CD8-positive, alpha-beta memory T cell (primary cell): ENCODE measurements at places on chromosomes 11 and 22. TPM values are rescaled to one million over a fixed set of nuclear protein-coding genes. Genes with fewer than 3 reads are reported as not detected.
A peak's percentile ranks its signal among the peaks of the same experiment; 100 is the strongest.

DNA sequence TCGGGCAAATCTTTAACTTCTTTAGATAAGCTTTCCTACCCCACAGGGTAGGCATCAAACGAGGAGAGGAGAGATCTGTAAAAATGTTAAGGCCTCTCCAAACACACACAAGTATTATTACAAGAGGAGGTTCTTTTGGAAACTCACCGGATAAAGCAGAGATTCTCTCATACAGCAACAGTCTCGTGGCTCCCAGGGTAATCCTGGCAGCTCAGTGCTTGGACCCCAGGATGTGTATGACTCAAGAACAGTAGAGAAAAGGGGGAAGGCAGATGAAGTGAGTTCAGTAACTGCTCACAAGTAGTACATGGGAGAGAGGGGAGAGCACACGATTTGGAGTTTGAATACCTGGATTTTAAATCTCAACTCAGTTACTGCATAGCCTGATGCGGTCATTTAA is 120.9 kb downstream of the FEZ1 start:
- H3K4me1 ChIP-seq = no peaks in the 10 kb centered on the region
- H3K36me3 ChIP-seq = no peaks in the 10 kb centered on the region
- no peaks in the 10 kb centered on the region for H3K27me3 ChIP-seq
- no peak overlapping the region for H3K27ac ChIP-seq

- no peaks in the 10 kb centered on the region for H3K27me3 ChIP-seq
- no peak overlapping the region for H3K27ac ChIP-seq
- no peak overlapping the region for H3K4me3 ChIP-seq
- H3K4me1 ChIP-seq = no peaks in the 10 kb centered on the region
These were observed 65.9 kb downstream of the C11orf58 start for GRCh38 chr11:16804104-16804947.

DNA sequence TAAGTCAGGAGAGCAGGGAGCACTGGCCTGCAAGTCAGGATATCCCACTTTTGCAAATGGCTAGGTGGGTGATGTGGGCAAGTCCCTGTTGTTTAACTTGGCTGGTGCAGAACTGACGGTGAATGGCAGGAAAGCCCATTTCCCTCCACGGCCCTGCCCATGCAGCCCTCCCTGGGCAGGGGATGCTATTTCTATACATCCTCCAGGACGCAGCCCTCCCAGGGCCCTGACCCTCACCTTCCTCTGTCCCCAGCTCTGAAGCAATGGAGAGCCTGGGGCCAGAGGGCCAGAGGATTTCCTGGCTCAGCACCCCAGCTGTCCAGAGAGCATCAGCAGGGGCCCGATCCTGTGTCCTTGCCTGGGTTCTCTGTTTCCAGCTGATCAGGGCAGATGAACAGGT is 91.3 kb downstream of the TSPAN18 start:
- no peak overlapping the region for H3K27ac ChIP-seq
- no peaks in the 10 kb centered on the region for H3K36me3 ChIP-seq
- no peak for DNase-seq
- H3K27me3 ChIP-seq = no peaks in the 10 kb centered on the region

DNA sequence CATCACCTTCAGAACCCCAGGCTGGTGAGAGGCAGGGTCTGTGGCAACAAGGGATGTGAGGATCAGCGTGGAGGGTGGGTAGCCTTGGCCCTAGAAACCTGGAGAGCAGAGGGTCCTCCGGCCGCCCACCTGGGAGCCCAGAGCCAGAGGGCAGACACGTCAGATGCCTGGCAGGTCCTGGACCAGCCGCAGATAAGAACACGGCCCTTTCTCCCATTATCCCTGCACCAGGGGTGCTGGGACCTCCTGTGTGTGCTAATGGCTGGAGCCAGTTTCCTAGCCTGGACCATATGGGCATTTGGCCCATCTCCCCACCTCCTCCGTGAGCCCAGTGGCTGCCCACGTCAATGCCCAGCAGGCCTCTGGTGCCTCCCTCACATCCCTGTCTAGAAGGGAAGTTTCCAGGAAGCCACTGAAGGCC is 88.4 kb downstream of the MORC2 start:
- no peaks in the 10 kb centered on the region for H3K4me1 ChIP-seq
- no peak for DNase-seq
- no peak overlapping the region for H3K4me3 ChIP-seq
- no peaks in the 10 kb centered on the region for H3K36me3 ChIP-seq
- H3K27me3 ChIP-seq = no peaks in the 10 kb centered on the region

DNA sequence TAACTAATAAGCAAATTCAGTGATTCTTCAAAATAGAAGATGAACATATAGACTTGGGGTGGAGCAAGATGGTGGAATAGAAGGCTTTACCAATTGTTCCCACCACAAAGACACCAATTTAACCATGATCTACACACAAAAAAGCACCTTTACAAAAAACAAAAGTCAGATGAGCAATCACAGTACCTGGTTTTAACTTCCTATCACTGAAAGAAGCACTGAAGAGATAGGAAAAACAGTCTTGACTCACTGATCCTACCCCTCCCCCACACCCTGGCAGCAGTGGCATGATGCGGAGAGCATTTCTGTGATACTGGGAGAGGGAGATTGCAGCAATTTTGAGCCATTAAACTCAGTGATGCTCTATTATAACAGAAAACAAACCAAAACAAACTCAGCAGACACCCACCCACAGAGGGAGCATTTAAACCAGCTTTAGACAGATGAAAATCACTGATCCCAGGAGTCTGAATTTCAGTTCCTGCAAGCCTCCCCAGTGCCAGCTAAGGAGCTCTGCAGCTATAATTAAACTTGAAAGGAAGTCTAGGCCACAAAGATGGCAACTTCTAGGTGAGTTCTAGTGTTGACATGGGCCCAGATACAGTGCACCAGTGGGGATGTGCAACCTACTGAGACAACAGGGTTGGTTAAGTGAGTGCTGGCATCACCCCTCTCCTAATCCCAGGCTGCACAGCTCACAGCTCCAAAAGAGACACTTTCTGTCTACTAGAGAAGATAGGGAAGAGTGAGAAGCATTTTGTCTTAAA is 161.8 kb upstream of the GRIA4 start:
- H3K36me3 ChIP-seq = no peaks in the 10 kb centered on the region
- no peak for DNase-seq
- no peak overlapping the region for H3K4me3 ChIP-seq
- H3K27me3 ChIP-seq = no peaks in the 10 kb centered on the region
- H3K4me1 ChIP-seq = no peaks in the 10 kb centered on the region

DNA sequence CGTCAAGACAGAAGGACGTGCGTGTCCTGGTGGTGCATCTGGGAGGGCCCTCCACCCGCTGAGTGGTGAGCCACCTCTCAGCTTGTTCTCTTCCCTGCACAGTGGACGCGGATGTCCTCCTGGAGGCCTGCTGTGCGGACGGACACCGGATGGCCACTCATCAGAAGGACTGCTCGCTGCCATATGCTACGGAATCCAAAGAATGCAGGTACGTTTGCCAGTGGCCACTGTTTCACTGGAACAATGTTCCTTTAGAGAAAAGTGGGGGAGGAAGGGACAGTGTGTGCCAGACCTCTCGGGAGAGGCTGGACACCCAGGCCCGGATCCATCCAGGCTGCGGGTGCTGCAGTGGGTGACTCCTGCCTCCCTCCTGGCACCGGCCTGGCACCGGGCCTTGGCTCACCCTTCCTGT is 15.9 kb downstream of the FBLN1 start:
- H3K4me1 ChIP-seq = no peaks in the 10 kb centered on the region
- no peaks in the 10 kb centered on the region for H3K27me3 ChIP-seq
- no peak for DNase-seq
- no peak overlapping the region for H3K4me3 ChIP-seq
- no peaks in the 10 kb centered on the region for H3K36me3 ChIP-seq
- no peak overlapping the region for H3K27ac ChIP-seq

DNA sequence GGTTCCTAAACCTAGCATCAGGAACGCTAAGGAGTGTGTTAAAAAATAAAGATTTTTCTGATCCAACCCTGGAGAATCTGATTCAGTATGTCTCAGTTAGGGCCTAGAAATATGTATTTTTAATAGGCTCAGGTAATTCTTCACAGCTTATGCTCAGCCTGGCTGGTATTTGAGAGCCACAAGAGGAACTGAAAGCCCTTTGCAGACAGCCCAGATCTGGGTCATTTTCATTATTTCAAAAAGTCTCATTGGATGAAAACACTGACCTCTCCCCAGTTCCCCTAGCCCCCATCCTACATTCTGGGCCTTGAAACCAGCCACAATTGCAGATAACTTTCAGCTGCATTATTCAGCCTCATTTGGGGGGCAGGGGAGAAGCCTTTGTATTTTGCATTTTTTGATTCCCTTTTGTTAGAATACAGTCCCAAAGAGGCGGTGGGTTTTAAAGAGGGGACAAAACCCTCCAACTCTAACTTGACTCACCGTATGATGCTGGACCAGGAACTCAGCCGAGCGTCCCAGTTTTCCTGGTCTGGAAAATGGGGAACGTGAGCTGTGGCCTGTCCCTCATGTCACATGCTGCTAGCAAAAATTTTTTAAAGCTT is 66.0 kb upstream of the LARGE1 start:
- DNase-seq = no peak
- H3K4me1 ChIP-seq = no peaks in the 10 kb centered on the region
- H3K27ac ChIP-seq = no peak overlapping the region
- H3K4me3 ChIP-seq = no peak overlapping the region

DNA sequence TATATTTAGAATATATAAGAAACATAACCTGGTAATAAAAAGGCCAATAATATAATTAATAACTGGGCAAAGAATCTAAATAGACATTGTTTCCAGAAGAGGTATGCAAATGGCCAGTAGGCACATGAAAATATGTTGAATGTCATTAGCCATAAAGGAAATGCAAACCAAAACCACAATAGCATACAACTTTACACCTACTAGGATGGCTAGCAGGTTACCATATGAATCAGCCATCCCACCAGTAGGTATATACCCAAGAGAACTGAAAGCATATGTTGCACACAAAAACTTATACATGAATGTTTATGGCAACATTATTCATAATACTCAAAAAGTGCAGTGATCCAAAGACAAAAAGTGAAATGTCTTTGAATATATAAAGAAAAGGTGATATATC is 2.7 kb upstream of the OR2D2 start:
- H3K4me3 ChIP-seq = no peak overlapping the region
- H3K36me3 ChIP-seq = no peaks in the 10 kb centered on the region
- H3K27ac ChIP-seq = no peak overlapping the region
- no peaks in the 10 kb centered on the region for H3K4me1 ChIP-seq

GRCh38 chr11:22930816-22931594 is 70.7 kb upstream of the CCDC179 start:
- H3K27me3 ChIP-seq = no peaks in the 10 kb centered on the region
- H3K36me3 ChIP-seq = no peaks in the 10 kb centered on the region
- no peaks in the 10 kb centered on the region for H3K4me1 ChIP-seq
- DNase-seq = no peak
- no peak overlapping the region for H3K4me3 ChIP-seq
- no peak overlapping the region for H3K27ac ChIP-seq

GRCh38 chr22:26461188-26461810 is 22.3 kb downstream of the HPS4 start:
- H3K36me3 ChIP-seq = peaks cover 31% of the 10 kb centered on the region
- peak; percentile 19 for DNase-seq
- H3K4me1 ChIP-seq = no peaks in the 10 kb centered on the region
- H3K27me3 ChIP-seq = no peaks in the 10 kb centered on the region
- no peak overlapping the region for H3K4me3 ChIP-seq
- no peak overlapping the region for H3K27ac ChIP-seq

DNA sequence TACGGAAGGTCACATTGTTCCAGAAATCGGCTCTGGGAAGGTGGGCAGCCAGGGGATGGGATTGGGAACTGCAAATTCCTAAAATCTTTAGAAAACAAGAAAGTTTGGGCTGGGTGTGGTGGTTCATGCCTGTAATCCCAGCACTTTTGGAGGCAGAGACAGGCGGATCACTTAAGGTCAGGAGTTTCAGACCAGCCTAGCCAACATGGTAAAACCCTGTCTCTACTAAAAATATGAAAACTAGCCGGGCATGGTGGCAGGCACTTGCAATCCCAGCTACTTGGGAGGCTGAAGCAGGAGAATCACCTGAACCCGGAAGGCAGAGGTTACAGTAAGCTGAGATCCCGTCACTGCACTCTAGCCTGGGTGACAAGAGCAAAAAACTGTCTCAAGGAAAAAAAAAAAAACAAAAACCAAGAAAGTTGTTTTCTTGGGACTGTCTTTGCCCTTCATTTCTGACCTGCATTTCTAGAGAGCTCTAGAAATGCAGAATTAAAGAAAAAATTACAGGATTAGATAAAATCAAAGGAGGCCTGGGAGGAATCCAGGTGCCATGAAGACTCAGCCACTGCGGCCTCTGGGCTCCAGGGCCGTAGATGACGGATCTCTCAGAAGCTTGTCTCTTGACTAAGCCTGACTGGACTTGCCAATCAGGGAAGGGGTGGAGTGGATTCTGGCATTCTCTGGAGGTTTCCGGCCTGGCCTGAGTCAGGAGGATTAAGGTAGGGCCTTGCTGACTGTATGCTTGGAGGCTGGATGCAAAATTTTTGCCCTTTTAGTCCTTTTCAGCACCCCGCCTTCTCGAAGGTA is 5.3 kb upstream of the MALAT1 start:
- peaks cover 16% of the 10 kb centered on the region for H3K4me1 ChIP-seq
- peak overlapping the region; percentile 76 for H3K27ac ChIP-seq
- no peaks in the 10 kb centered on the region for H3K27me3 ChIP-seq
- H3K4me3 ChIP-seq = no peak overlapping the region
- no peak for DNase-seq
- H3K36me3 ChIP-seq = no peaks in the 10 kb centered on the region

DNA sequence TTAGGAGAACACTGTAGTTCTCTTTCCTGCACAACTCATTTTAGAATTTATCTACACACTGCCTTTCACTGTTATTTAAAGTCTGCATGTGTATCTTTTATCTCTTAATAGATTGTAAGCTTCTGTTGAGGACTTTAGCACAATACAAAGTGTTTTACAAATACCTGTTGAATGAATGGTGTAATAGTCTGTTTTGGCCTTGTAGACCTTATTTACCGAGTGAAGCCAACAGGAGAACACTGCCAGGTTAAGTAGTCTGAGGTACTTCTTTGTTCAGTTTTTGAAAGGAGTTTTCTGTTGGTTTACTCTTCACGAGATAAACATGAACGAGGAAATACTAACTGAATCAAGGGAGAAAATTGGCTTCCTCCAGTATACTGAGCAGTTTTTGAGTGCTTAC is 31.0 kb downstream of the SIK2 start:
- no peak for DNase-seq
- no peak overlapping the region for H3K4me3 ChIP-seq
- H3K27ac ChIP-seq = no peak overlapping the region

DNA sequence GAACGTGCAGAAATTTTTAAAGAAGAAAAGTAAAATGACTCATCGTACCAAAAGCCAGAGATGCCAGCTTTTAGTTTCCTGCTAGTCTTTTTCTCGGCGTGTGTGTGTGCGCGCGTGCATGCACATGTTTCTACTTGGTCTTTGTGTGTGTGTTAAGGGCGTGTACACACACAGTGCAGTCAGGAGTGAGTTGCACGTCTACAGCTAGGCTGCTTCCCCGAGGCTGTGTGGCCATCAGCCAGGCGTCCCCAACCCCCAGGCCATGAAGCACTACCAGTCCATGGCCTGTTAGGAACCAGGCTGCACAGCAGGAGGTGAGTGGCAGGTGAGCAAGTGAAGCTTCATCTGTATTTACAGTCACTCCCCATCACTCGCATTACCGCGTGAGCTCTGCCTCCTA is 36.4 kb downstream of the KCNQ1 start:
- H3K27ac ChIP-seq = no peak overlapping the region
- no peaks in the 10 kb centered on the region for H3K27me3 ChIP-seq
- H3K4me1 ChIP-seq = no peaks in the 10 kb centered on the region
- H3K36me3 ChIP-seq = no peaks in the 10 kb centered on the region
- no peak for DNase-seq

The DDX25 gene
- not detected for polyA plus RNA-seq
